ENCODE measurements at places on chromosomes 3 and 15. TPM values are rescaled to one million over a fixed set of nuclear protein-coding genes. Genes with fewer than 3 reads are reported as not detected.

Gene SNURF
- 41.9 TPM for total RNA-seq

Gene ADAMTS7
- 181 TPM for total RNA-seq

Gene ZNF80
- total RNA-seq, result not detected

DNA sequence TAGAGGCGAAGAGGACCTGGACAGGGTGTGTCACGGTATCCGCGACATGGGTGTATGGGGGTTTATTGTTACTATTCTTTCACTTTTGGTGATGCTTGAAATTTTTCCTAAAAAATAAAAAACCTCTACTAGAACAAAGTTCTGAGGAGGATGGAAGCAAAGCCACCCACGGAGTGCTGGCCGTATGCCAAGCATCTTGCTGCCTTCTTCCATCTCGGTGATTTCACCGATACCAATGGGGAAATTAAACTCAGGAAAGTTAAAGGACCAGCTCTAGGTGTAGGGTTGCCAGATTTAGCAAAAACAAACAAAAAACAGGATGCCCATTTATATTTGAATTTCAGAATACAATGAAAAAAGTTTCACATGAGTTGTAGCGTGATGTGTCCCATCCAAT lies 33.9 kb downstream of the SMAD6 start:
- no peaks in the 10 kb centered on the region for H3K36me3 ChIP-seq
- H3K4me3 ChIP-seq, result no peak overlapping the region

DNA sequence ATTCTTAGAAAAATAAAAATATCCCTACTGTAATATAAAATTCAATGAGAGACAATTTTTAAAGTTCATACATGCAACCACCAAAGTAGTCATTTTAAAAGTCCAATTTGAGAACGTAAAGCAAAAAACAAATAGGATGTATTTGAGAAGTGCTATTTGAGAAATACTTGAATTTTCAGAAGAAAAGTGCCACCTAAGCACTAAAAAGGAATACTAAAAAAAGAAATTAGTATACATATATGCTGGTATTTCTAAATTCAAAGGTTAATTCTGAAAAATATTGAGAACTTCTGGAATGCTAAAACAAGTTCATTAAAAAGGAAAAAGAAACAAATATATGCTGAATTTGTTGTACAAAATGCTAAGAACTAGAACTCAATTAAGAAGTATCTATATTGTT lies 29.2 kb upstream of the ARRDC4 start:
- DNase-seq, result no peak
- no peaks in the 10 kb centered on the region for H3K27me3 ChIP-seq
- no peaks in the 10 kb centered on the region for H3K4me1 ChIP-seq
- no peak overlapping the region for H3K27ac ChIP-seq
- peaks cover 8% of the 10 kb centered on the region for H3K36me3 ChIP-seq
- H3K4me3 ChIP-seq, result no peak overlapping the region

GRCh38 chr3:73213896-73214295 lies 152.4 kb downstream of the EBLN2 start:
- H3K36me3 ChIP-seq, result no peaks in the 10 kb centered on the region
- DNase-seq, result no peak
- peaks cover 1% of the 10 kb centered on the region for H3K27me3 ChIP-seq
- no peak overlapping the region for H3K4me3 ChIP-seq

DNA sequence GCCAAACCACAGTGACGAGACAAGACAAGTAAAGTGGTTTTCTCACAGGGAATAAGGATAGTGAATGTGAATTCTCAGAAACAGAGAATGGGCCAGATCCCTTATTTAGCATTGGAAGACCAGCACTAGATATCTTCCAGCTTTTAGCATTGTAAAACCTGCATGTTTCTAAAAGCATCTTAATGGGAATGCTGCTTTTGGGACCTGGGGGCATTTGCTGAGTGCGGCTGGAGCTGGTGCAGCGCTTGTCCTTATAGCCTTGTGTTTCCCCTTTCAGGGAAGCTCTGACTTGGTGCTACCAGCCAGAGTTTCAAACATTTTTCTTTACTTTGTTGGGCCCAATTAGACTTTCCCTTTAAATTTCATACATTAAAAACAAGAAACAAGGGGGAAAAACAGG lies 52.9 kb downstream of the CLSTN2 start:
- no peak overlapping the region for H3K27ac ChIP-seq
- peaks cover 6% of the 10 kb centered on the region for H3K36me3 ChIP-seq
- no peak for DNase-seq

DNA sequence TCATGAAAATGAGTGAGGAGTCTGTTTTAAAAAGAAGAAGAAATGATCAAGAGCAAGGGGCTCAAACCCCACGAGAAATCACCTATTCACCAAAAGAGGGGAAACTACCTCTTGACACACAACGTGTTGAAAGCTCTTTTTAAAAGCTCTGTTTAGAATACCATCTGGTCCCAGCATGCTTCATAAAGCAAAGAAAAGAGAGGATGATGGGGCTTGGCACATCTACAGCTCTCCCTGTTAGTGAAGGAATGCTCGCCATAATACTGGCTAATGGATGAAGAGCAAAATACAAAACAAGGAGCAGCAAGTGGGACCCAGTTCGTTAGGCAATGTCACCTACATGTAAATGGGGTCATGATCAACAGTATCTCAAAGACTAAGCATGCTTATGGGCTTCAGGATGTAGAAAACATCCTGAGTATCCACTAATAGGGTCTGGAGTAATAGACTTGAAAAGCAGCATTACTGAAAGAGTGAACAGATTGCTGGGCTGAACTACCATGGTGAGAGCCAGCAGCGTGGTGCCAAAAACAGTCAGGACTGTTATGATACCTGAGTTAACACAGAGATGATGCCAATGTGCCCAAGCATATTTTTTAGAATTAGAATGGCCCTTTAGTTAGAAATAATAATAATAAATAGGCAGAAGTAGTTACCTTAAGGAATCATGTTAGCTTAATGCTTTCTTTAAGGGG lies 159.7 kb upstream of the POU1F1 start:
- no peaks in the 10 kb centered on the region for H3K4me1 ChIP-seq
- no peak for DNase-seq
- H3K4me3 ChIP-seq, result no peak overlapping the region

GRCh38 chr3:159668990-159669476 lies 319.6 kb upstream of the IL12A start:
- no peak overlapping the region for H3K27ac ChIP-seq
- H3K36me3 ChIP-seq, result no peaks in the 10 kb centered on the region
- no peaks in the 10 kb centered on the region for H3K4me1 ChIP-seq
- DNase-seq, result no peak
- H3K4me3 ChIP-seq, result no peak overlapping the region

DNA sequence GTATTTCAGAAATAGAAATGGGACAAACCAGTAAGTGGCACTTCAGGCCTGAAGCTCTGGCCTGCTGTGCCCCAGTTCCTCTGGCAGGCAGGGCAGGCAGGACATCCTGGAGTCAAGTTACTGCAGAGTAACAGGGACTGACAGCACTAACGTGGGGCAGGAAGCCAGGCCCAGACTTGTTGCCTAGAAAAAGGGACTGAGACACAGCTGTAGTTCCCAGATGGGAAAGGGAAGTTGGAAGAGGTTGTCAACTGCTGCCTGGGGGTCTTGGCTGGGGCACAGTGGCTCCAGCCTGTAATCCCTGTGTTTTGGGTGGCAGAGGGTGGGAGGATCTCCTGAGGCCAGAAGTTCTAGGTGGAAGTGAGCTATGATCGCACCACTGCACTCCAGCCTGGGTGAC lies 171.9 kb downstream of the FMN1 start:
- DNase-seq, result no peak
- H3K27me3 ChIP-seq, result no peaks in the 10 kb centered on the region

DNA sequence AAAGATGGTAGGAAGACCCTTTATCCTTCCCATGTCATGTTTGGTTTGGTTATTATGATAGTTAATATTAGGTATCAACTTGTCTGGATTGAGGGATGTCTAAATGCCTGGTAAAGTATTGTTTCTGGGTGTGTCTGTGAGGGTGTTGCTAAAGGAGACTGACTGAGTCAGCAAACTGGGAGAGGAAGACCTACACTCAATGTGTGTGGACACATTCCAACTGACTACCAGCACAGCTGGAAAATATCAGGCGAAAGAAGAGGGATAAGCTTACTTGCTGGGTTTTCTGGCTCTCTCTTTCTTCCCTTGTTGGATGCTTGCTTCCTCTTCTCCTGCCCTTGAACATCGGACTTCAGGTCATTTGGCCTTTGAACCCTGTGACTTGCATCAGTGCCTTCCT lies 1227.6 kb upstream of the EPHA6 start:
- no peak overlapping the region for H3K27ac ChIP-seq
- no peaks in the 10 kb centered on the region for H3K27me3 ChIP-seq
- H3K4me3 ChIP-seq, result no peak overlapping the region
- H3K36me3 ChIP-seq, result peaks cover 13% of the 10 kb centered on the region

DNA sequence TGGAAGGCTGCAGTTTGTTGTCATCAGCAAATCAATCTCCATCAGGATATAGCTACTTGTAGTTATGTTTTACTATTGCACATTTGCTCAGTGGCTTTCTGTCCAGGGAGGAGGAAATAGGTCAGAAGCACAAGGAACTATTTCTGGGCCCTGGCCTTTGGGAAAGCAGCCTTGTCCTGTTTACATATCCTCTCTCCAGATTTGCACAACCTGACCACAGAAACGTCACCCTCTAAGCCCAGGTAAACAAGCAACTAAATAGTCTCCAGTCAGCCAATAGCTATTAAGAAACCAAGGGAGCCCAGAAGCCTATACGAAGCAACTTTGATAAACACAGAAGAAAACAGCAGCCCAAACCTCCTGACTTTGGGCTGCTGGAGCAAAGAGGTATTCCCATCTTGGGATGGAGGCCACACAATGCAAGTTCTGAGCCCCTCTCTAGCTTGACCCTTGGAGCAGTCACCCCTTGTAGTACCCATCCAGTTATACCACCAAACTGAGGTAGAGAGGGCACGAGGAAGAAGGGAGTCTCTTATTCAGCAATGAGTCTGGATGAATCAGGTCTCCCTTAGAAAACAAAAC lies 2.3 kb upstream of the FEM1B start:
- H3K27me3 ChIP-seq, result peaks cover 12% of the 10 kb centered on the region
- no peak for DNase-seq
- peaks cover 21% of the 10 kb centered on the region for H3K4me1 ChIP-seq
- H3K36me3 ChIP-seq, result peaks cover 5% of the 10 kb centered on the region

- peaks cover 2% of the 10 kb centered on the region for H3K4me1 ChIP-seq
- H3K36me3 ChIP-seq, result peaks cover 5% of the 10 kb centered on the region
- no peak overlapping the region for H3K27ac ChIP-seq
Observed at GRCh38 chr3:32797776-32798175, 20.0 kb upstream of the TRIM71 start.

DNA sequence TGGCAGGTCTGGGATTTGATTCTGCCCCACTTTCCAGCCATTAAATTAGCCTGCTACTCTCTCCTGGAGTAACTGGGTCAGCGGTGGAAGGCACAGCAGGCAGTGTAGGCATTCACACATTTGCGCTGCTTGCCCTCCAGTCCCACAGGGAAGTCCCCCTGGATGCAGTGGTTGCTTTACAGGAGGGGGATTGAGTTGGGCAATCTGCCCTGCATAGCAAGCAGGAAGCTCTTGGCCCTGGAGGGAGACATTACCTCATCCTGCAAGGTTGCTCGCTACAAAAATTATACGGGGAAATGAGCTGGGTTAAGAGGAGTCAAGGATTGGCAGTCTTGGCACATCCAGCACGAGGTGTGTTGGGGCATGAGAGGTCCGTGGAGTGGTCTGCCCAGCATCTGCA lies 14.8 kb downstream of the MCM2 start:
- H3K4me1 ChIP-seq, result no peaks in the 10 kb centered on the region
- no peak for DNase-seq
- H3K27me3 ChIP-seq, result peaks cover 2% of the 10 kb centered on the region
- H3K36me3 ChIP-seq, result no peaks in the 10 kb centered on the region

Data from glutamatergic neuron (in vitro differentiated cells).